Renal cortical epithelial cell (primary cell): ENCODE measurements at places on chromosomes 5 and 9. TPM values are rescaled to one million over a fixed set of nuclear protein-coding genes. Genes with fewer than 3 reads are reported as not detected.
A peak's percentile ranks its signal among the peaks of the same experiment; 100 is the strongest.

DNA sequence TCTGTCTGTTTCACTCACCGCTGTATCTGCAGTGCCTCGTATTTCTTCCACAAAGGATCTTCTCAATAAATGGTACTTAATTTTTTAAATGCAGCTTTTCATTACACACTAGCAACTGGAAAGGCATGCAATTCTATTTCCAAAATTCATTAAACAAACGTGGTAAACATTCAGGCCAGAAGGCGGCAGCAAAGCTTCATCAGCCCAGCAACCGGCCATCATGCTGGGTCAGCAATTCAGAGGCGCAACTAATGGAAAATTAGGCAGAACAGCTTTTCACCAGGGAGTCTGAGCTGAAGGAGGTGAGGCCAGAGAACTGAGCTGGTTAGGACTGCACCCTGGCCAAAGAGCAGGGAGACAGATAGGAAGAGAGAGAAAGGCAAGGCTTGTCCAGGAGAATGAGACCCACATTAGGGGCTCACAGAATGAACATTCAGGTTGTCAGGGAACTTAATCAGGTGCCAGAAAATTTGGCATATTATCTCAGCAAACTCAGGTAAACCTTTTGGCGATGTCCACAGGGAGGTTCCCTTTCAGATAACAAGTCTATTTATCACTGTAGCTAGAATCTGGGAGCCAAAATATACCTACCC is 17.7 kb upstream of the RNF180 start:
- DNase-seq: peak; percentile 44

- no peak for DNase-seq
Measured at GRCh38 chr9:130885484-130886375, 10.9 kb downstream of the QRFP start.

GRCh38 chr9:107243742-107244141 is 39.3 kb upstream of the RAD23B start:
- peak; percentile 97 for DNase-seq

Gene TYRP1
- 0.45 and 0.52 TPM in 2 replicates for total RNA-seq

Gene CSF1R
- total RNA-seq: not detected in 2 replicates
